ENCODE measurements at places on chromosomes 16 and 17.
A peak's percentile ranks its signal among the peaks of the same experiment; 100 is the strongest.

DNA sequence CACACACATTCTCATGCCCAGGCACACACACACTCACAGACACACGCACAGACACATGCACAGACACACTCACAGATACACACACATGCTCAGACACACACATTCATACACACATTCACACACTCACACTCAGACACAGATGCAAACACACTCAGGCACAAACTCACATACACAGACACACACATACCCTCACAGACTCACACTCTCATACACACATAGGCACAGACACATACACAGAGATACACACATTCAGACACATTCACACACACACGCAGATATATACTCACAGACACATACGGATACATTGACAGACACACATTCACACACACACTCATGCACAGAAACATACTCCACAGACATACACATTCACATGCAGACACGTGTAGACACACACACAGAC, 89.6 kb downstream of the RBFOX3 start:
- no peak for DNase-seq

DNA sequence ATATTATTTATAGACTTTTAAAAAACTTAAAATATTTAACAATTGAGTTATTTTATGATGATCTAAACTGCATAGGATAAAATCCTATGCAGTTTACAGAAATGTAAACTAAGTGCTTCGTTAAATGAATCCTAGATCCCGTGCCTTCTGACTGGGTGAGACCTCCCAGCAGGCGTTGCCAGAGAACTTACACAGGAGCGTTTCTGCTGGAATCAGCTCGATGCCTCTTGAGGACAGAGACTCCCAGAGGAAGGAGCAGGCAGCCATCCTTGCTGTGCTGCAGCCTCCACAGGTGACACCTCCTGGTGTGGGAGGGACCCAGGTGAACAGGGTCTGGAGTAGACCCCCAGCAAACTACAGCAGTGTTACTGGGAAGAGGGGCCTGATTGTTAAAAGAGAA, 160.4 kb downstream of the WWOX start:
- no peak for DNase-seq

- DNase-seq: no peak
Observed at GRCh38 chr17:12618557-12618956, 47.1 kb upstream of the MYOCD start.

GRCh38 chr17:76688165-76688622, 22.6 kb downstream of the MXRA7 start:
- no peak for DNase-seq

- DNase-seq: peak; percentile 31
Observed at GRCh38 chr17:64306850-64307463, 43.9 kb upstream of the TEX2 start.

GRCh38 chr16:711548-712320, 3.2 kb upstream of the METRN start:
- peak; percentile 65 for DNase-seq

- DNase-seq: no peak
Observed at GRCh38 chr16:57278494-57278893, 6.0 kb downstream of the PLLP start.

DNA sequence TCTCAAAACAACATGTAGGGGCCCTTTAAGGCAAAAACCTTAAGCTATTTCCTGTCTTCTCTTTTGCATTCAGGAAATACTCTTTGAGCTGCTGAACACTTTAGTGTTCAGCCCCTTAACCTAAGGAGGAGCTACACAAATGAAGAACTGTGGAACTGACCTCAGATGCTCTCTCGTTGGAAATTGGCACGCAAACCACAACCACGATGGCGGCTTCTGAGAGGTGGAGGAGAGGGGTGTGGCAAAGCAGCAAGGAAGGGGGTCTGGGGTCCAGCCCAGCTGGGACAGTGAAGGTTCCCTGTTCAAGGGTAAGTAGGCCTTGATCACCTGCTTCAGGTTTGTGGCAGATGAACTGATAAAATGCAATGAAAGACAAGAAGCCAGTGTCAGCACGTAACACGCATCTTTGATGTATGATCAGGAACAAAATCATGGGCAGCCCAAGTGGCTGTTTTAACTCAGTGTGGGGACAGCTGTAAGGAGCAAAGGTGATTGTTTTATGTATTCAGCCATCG, 291.6 kb upstream of the TNRC6C start:
- DNase-seq: no peak

- DNase-seq: no peak
Observed at GRCh38 chr16:88472069-88472468, 19.0 kb downstream of the ZFPM1 start.

DNA sequence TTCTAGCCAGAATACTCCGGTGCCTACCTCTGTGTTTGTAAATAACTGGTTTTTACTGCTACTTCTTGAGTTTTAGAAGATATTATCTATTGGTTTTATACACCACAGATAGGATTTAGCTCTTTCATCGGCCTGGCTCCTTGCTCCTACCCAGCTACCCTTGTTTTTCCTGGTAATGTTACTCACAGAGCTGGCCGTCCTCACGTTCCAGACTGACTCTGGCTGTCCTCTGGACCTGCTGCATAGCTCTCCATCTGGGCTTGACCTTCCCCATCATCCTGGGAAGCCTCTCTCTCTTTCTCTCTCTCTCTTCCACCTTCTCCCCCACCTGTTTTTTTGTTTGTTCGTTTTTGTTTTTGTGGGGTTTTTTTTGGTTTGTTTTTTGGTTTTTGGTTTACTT, 51.5 kb downstream of the MPRIP start:
- no peak for DNase-seq

DNA sequence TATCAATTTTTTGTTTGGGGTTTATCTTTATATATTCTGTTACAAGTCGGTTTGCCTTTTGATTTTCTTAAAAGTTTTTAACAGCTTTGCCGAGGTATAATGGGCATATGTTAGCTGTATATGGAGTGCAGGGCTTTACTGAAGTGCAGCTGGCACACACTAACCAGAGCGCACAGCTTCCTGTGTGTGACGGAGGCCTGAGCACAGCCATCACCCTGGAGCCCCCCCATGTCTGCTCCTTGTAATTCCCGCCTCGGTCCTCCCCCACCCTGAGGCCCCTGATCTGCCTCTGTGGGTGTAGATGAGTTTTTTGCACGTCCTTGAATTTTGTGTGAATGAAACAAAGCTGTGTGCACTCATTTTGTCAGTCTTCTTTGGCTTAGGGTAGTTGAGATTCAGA, 60.1 kb upstream of the ZNF750 start:
- no peak for DNase-seq

GRCh38 chr16:83098536-83098935, 471.8 kb downstream of the CDH13 start:
- DNase-seq: no peak

DNA sequence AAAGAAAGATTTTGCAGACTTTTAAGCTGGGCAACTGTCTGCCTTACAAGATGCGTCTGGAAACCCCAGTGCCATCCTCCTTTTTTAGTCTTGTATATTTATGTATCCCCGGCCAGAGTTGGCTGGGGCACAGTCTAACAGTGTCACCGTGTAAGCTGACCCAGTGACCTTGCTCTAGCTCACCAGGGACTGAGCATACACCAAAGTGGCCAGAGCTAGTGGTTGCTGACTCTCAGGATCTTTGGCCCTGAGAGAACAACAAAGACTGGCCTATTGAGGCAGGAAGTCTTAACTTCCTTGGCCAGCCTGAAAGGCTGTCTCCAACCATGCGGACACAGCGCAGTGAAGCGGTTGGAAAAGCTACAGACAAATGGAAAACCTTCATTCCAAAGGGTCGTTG, 745.2 kb downstream of the WWOX start:
- no peak for DNase-seq

DNA sequence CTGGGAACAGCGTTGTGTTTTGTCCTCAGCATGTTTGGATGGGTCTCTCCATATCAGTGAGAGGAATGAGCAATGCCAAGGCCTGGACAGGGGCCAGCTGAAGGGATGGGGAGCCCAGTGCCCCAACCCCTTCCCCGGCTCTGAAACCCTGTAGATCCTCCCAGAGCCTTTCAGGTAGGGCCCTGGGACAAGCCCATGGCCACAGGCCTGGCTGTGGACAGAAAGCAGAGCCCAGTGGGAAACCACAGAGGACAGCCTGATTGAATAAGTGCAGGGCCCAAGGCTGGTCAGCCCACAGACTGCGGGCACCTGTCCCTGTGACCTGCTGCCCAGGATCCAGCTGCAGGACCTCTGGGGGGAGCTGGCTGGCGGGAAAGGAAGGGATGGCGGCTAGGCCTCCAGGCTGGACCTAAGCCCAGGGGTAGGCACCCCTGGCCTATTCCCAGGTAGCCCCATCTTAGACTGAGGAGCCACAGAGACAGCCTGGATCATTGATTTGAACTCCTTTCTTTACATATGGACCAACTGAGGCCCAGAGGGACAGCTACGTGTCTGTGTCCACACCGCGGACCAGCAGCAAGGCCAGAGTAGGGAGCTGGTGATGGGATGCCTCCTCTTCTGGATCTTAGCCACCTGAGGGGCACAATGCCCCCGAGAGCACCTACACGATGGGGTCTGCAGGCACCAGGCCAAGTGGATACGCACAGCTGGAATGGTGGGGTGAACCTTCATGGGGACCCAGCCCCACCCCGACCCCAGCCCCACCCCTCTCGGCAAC, 1.3 kb downstream of the CCDC102A start:
- DNase-seq: no peak

- DNase-seq: no peak
Observed at GRCh38 chr17:75472119-75472518, 15.7 kb downstream of the TMEM94 start.

- no peak for DNase-seq
Observed at GRCh38 chr17:48835971-48836370, 5.1 kb downstream of the CALCOCO2 start.

- no peak for DNase-seq
Observed at GRCh38 chr16:88065747-88066142, 114.5 kb downstream of the BANP start.

GRCh38 chr17:75645889-75646637, 12.8 kb downstream of the SMIM5 start:
- no peak for DNase-seq

DNA sequence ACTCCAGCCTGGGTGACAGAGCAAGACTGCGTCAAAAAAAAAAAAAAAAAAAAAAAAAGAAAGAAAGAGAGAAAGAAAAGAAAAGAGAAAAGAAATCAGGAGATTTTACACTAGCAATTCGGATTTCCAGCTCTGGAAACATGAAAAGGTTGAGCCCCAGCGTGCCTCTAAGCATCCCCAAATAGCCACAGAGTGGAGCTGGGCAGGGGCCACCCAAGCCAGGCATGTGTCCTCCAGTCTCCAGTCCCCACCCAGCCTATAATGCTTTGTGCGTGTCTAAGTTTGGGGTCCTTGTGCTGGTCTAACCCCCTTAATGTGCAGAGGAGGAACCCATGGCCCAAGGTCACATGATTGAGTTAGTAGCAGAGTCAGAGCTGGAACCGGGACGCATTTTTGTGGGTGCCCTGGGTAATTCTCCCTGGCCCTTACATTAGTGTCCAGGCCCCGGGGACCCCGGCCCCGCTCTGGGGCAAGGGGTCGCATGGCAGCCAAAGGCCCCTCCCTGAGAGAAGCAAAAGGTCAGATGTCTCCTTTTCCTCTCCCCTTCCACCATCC, 19.9 kb downstream of the ADAM11 start:
- no peak for DNase-seq

DNA sequence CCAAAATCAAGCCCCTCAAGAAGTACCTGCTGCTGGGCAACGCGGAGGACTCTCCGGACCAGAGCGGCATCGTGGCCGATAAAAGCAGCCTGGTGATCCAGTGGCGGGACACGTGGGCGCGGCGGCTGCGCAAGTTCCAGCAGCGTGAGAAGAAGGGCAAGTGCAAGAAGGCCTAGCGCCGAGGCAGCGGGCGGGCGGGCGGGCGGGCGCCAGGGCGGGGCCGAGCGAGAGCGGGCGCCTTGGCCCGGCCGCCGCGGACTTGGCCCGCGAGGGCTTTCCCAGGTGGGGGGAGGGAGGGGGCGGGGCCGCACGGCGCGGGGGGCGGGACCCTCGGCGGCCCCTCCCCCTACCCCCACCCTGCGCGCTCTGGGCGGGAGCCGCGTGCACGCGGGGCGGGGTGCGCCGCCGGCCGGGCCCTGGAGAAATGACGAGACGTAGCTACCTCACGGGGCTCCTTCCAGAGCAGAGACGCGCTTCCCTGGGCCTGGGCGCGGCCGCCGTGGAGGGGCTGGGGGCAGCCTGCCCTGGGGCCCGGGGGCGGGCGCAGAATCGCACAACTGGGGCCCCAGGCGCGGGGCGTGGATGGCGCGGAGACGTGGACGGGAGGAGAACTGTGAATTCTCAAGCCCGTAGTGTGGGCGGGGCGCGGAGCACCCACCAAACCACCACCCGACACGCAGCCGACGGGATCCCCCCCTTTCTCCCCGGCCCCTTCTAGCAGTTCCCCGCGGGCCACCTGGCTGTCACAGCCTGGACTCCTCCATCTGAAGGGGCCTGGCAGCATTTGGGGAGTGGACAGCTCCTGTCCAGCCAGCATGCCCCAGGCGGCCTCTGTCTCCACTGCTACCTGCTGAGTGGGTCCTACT, 218.7 kb downstream of the NTN1 start:
- DNase-seq: peak; percentile 38

DNA sequence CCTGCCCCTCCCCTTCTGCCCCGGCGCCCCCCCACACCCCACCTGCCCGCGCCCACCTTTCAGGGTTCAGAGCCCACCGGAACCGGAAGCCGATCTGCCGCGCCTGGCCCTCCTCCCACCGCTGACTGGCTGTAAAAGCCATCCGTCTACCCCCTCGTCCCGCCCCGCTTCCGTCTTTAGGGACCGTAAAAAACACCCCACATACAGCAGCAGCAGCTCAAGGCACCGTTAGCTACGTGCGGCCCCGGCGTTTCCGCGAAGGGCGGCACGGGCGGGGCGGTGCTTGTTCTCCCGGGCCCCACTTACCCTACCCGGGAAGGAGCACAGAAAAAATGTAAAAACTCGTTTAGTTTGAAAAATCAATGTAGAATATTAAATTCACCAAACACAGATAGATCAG, at the start of gene MRPL28:
Gene MRPL28, minus strand, starts transcription at position 96 of the 400 bp plus-strand sequence. CDS start 320 bp downstream, outside the sequence.
- DNase-seq: peak; percentile 87

DNA sequence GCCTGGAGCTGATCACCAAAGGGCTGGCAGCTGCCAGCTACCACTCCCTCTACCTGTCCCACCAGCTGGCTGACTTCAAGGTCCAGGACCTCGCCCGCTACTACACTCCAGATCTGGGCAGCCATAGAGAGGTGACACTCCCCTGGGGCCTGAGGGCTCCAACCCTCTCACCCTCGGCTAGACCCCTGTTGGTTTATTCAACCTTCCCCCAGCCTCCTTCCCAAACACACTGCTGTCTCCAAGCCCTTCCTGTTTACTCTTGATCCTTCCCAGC, 18.0 kb downstream of the ALOX12B start:
- no peak for DNase-seq

DNA sequence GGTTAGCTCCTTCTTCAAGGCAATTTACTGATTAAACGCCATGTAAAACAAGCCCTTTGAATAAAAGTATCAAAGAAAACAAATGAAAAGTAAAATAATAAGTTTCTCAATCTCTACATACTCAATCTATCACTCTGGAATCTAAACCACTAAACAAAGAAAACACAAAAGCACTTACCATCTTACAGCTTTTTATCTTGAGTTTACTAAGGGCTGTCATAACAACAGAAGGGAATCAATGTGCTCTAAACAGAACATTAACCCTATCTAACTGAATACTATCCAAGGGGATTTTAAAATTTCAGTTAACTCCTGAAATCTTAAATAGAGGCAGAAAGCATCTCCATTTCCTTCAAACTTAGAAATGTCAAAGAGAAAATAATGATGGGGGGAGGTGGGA, 3.4 kb downstream of the SKA2 start:
- DNase-seq: no peak

Measured in stimulated activated CD8-positive, alpha-beta memory T cell treated with anti-CD3 and anti-CD28 coated beads, Interleukin-4, amount 100 ng/mL, for 4 hours (primary cell).